RCC 7860 (cell line): ENCODE measurements at places on chromosomes 12 and 14.

- DNase-seq: no peak
These were observed 4.4 kb downstream of the TBX5 start for GRCh38 chr12:114401328-114402083.

DNA sequence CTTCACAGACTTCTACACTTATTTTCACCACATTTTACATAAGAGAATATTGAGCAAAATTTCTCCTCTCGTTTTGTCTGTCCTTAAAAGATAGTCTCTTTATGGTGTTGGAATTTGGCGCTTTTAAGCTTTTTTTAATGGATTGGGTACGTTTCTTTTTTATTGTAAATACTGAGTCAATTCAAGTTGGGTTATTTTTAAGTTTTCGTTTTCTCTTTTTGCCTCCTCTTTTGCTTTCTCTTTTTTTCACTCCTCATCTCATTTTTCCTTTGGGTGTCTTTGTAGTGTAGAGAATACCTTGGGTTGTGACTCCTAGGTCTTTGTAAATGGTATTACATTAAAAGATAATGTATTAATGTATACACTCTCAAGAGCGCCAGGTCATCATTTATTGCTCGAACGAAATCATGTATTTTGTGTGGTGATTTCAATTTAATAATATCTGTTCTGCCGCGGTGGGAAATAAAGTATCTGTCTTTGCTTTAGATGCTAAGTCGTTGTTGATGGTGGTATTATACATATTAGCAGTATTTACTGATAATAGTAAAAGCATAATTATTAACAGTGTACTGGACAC is 845 bp downstream of the TMX1 start:
- no peak for DNase-seq

DNA sequence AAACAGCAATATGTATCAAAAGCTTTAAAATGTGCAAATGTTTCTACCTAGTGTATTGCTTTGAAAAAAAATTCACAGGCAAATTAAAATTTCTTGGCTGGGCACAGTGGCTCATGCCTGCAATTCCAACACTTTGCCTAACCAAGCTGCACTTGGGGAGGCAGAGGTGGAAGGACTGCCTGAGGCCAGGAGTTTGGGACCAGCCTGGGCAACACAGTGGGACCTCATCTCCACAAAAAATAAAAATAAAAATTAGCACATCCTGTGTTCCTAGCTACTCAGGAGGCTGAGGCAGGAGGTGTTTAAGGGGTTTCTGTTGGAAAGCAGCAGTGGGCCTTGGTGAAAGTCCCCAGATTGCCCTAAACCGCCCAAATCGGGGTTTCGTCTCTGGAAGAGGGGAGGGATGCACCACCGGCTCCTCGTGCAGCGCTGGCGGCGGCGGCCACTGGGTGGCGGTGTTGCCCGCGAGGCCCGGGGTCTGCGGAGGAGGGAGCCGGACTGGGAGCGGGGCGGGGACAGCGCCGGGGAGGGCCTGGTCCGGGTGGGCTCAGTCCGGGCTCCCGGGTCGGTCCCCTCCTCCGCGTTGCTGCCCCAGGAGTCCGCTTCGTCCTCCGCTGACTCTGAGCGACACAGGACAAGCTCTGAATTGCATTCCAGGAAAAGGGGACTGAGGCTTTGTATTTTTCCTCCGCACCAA is 265.6 kb downstream of the AACS start:
- no peak for DNase-seq

- DNase-seq: no peak
These were observed 8.0 kb upstream of the RASSF8 start for GRCh38 chr12:25950329-25951115.

GRCh38 chr12:120489018-120489417 is 6.9 kb upstream of the DYNLL1 start:
- no peak for DNase-seq

- DNase-seq: no peak
These were observed 207.6 kb downstream of the BCL11B start for GRCh38 chr14:99064262-99064954.

GRCh38 chr14:93005838-93006237 is 82.9 kb downstream of the CHGA start:
- DNase-seq: no peak

- no peak for DNase-seq
These were observed 41.7 kb downstream of the RASSF9 start for GRCh38 chr12:85794531-85794930.

DNA sequence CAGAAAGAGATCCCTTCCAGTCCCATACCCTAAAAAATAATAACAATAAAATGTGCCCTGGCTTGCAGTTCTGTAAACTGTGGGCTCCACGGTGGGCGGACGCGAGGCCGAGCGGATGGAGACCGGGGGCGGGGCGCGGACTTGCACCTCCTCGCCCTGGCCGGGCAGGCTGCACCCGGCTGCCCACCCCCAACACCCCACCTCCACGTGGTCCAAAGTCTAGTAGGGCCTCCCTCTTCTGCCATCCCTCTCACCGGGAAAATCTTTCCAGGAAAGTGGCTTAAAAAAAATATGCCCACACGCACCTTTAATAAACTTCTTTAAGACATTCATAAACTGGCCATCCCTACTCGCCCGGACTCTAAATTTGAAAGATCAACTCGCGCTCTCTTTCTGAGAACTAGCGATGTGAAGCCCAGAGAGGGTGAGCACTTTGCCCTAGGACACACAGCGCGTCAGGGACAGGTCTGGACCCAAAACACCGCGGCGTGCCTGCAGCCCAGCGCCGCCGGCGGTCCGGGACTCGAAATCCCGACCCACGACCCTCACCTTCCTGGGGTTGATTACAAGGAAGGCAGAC is 1.9 kb upstream of the BCL11B start:
- DNase-seq: no peak

- no peak for DNase-seq
These were observed 68.8 kb upstream of the MDGA2 start for GRCh38 chr14:47744155-47744554.

DNA sequence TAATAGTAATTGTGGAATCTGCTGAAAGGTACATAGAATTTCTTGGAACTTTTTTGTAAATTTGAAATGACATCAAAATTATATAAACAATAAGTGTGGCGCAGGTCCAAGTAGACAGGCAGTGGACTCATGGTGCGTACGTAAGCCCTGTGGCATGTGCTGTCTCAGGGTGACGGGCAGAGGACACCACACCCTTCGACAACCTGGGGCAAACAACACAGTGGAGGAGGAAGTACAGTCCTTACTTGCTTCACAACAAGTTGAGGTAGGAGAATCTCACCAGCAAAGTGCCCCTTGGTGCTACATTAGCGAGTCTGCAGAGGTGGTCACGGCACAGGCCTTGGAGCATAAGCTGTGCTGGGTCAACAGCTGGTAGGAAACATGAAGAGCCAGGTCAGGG is 180.9 kb downstream of the AEBP2 start:
- DNase-seq: no peak

DNA sequence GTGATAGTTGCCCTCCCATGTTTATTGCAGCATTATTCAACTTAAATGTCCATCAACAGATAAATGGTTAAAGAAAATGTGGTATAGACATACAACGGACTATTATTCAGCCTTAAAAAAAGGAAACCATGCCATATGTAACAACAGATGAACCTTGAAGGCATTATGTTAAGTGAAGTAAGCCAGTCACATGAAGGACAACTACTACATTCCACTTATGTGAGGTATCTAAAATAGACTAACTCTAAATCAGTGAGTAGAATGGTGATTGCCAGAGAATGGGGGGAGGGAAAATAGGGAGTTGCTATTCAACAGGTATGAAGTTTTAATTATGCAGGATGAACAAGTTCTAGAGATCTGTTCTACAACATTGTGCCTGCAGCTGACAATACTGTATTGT is 10.1 kb downstream of the PCNX4 start:
- DNase-seq: no peak

- DNase-seq: no peak
These were observed 27.8 kb downstream of the MUCL1 start for GRCh38 chr12:54882079-54882478.

- DNase-seq: no peak
These were observed 1.6 kb downstream of the IL31 start for GRCh38 chr12:122172262-122172939.

GRCh38 chr12:26966842-26967241 is 28.6 kb downstream of the FGFR1OP2 start:
- no peak for DNase-seq

DNA sequence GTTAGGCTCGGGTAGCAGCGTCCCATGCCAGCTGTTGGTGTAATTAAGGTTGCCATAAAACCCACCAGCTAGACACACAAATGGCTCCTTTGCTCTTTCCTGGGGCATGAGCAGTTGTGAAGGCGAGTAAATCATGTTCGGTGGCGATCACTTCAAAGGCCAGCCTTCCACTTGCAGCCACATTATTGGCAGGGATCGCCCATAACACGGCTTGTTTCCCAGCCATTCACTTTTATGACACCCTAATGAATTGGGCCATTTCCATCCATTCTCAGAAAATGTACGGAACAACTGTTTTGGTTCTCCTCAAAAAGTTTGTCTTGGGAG is 63.4 kb downstream of the BEGAIN start:
- DNase-seq: no peak
